ENCODE measurements at places on chromosomes 11 and 22.

DNA sequence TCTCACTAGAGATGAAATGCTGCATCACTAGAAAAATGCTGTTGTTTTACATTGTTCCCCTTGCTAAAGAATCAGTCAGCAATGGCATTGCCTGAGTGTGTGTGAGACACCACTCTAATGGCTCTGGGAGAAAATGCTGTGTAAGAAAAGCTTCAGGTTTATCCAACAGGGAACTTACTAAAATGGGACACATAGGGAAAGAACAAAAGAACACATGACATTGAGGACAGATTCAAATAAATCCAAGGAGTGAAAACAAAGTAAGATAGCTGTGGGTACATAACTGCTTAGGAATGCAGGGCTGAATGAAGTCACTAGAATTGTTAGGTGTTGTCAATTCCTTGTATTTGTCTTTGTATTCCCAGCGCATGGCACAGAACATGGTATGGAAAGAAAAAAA, 24.2 kb downstream of the BLID start:
- no peak for DNase-seq

GRCh38 chr11:117426297-117426685, 98.6 kb downstream of the CEP164 start:
- DNase-seq, result peak; percentile 33

GRCh38 chr11:120182372-120182771, 28.5 kb upstream of the OAF start:
- DNase-seq, result no peak

- DNase-seq, result no peak
Observed at GRCh38 chr22:38106814-38107578, 3.5 kb downstream of the BAIAP2L2 start.

DNA sequence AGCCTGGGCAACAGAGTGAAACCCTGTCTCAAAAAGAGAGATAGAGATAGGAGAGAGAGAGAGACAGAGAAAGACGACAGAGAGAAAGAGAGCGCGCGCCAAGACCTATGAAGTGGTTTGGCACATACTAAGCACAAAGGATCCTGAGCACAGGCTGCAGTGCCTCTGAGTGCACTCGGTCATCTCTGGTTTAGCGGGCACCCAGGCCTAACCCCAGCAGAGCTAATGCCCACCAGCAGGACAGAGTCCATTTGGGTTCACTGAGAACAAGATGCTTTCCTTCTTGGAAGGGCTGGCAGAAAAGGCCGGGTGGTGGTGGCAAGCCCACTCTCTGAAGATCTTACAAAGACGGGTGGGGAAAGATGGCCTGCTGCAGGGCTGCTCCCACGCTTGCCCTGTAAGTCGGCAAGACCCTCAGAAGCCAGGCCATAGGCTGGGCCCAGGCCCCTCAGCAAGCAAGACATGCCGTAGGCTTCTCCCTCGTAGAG, 3.3 kb downstream of the SCARF2 start:
- no peak for DNase-seq

DNA sequence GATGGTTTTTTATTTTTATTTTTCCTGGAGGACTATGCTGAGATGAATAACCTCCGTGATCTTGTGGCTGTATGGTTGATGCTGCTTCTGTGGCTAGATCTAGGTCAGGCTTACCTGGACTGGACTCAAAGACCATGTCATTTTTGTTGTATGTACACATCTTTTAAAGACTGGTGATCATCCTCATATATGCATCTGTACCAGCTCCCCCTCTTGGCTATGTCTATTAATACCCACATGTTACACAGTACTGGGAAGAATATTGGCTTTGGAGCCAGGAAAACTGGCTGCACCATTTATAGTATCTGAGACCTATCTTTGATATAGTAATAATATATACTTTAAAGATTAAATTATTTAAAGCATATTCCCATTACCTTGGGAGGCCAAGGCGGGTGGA, 18.4 kb upstream of the PITPNB start:
- DNase-seq, result no peak

- DNase-seq, result no peak
Observed at GRCh38 chr11:34236572-34236971, 121.2 kb downstream of the ABTB2 start.

- DNase-seq, result no peak
Observed at GRCh38 chr22:30244066-30244465, 2.5 kb downstream of the LIF start.
